ENCODE measurements at places on chromosomes 5 and 9.

- no peak for DNase-seq
These were observed 158.7 kb downstream of the NFIB start for GRCh38 chr9:14155237-14155636.

- DNase-seq: no peak
These were observed 207.1 kb downstream of the GABRG2 start for GRCh38 chr5:162274679-162275078.

GRCh38 chr5:100584069-100584468, 48.9 kb downstream of the FAM174A start:
- DNase-seq: no peak

DNA sequence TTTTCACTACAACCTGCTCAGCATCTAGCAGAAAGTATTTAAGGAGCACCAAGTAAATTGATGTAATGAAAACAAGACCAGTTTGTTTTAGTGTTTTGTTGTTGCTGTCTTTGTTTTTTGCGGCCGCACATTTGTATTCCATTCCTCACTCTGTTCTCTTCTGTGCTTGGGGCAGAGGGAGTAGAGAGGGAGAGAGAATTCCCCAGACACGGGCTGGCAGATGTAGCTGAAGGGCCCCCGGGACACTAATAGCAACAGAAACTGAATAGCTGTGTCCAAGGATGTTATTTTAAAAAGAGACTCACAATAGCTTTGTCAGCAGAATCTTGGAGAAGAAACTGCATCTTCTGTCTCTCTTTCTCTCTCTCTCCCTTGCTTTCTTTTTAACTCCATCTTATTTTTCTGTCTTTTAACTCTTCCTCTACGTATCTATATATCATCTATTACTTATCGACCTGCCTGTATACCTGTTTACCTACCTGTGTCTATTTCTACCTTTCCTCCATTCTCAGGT, 145.3 kb downstream of the PAPPA start:
- no peak for DNase-seq

DNA sequence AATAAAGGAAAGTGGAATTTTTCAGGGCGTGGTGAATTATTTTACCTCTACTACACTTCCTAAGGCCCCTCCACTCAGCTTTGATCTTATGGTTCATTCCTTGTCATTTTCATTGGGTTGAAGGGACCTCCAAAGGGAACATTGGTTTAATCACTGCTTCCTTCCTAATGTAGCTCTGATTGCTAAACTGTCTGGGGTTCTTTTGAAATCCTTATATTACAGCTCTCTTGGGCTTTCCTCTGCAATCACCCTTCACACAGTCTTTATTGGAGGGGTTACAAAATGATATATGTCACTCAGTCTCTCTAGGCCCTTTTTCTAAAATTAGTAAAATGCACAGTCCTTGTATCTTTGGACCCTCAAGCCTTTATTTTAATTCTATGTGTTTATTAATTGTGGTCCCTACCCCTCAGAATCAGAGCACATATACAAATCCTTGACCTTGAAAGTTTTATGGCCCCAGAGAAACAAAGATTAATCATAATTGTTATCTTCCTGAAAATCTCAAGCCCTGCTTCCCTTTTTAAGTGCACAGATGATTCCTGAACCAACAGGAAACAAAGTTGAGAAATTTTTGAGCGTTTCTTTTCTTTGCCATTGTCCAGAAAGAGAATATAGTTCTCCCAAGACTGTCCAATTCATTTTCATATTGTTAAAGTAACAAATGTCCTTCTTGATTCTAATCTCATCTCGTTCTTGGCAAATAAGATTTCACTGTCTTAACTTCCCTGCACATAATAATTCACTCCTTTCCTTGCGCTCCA, 330.0 kb downstream of the ARRDC3 start:
- no peak for DNase-seq

GRCh38 chr5:55569513-55569865, 34.7 kb upstream of the PLPP1 start:
- DNase-seq: no peak

DNA sequence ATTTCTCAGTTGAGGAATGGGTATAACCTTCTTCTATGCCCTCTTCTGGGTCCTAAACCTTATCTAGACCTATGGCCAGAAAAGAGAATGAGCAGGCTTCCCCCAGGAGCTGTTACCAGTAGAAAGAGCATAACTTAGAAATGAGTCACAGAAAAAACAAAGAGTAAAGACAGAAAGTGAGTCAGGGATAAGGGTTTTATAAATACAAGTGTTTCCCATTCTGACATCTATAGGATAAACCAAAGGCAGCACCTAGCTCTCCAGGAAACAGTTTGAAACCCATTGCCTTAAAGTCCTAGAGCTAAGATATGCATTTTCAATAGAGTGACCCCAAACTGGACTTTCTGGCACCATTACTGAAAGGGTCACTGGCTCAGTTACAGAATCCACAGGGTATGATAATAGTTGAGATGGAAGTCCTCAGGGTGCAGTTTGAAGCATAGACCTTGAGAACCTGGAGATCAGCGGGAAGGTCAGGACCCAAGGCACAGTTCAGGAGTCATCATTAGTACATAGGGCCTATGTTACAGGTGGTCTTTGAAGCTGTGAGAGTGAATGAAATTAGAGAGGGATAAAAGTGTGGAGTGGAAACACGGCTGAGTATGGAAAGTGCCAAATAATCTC, 42.7 kb upstream of the LIFR start:
- DNase-seq: no peak

DNA sequence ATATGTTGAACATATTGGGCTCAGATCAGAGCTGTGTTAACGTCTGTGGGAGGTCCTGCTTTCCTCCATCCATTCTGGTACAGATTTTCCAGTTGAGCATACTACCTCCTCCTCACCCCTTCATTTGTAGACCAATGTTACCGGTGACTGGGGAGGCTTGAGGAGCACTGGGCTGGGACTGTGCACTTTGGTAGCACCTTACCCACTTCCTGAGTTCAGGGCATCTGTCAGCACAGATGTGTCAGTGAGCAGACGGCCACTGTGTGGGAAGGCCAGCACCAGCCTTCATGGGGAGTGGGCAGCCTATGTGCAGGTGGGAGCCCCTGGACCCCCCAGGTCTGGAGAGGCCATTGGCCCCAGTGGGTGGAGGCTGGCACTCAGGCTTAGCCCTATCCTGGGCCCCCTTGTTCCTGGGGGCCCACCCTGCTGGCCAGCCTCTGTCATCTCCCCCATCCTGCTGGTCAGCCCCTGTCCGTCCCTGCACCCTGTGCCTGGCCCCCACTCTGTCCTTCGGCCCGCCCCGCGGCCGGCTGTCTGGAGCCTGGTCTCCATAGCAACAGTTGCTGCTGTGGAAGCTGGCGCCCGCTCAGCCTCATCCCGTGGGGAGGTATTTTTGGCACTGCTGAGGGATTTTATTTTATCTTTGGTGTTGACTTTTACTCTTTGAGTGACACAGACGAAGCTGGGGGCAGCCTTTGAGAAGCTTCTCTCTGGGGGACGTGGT, 21.3 kb downstream of the WNK2 start:
- DNase-seq: no peak

DNA sequence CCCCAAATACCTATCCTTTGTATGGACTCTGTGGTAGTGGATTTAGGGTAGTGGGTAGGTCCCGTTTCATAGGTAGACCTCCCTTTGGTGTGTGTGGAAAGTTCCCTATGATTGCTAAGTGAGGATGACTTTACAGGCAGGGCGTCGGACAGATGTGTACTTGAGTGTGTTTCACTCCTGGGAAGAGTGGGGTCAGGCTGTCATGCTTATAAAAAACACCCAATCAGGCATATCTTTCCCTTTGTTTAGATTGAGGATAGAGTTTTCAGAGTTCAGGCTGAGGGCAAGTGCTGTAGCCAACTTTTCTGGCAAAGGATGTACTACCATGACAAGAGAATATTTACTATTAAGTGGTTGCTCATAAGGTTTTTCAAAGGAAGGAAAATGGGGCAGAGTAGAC, 242.0 kb downstream of the YTHDC2 start:
- no peak for DNase-seq

DNA sequence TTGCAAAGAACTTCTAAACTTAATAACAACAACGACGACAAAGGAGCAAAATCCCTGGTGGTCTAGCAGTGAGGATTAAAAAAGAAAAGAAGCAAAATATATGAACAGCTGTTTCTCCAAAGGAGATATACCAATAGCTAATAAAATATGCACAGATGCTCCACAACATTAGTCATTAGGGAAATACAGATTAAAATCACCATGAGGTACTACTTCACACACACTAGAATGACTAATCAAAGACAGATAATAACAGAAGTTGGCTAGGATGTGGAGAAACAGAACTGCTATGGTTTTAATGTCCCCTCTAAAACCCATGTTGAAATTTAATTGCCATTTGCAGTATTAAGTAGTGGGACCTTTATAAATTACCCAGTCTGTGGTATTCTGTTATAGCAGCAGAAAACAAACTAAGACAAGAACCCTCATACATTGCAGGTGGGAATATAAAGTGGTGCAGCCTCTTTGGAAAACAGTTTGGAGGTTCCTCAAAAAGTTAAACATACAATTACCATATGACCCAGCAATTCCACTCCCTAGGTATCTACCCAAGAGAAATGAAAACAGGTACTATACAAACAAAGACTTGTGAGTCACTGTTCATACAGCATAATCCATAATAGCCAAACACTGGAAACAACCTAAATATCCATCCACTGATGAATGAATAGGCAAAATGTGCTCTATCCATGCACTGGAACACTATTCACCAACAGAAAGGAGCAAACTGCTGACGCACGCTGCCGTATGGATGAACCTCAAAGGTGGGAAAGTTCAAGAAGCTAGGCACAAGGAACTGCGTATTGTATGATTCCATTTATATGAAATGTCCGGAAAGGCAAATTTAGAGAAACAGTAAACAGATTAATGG, 11.4 kb upstream of the DUSP1 start:
- no peak for DNase-seq

- DNase-seq: no peak
These were observed 53.0 kb upstream of the SIMC1 start for GRCh38 chr5:176185133-176185733.

DNA sequence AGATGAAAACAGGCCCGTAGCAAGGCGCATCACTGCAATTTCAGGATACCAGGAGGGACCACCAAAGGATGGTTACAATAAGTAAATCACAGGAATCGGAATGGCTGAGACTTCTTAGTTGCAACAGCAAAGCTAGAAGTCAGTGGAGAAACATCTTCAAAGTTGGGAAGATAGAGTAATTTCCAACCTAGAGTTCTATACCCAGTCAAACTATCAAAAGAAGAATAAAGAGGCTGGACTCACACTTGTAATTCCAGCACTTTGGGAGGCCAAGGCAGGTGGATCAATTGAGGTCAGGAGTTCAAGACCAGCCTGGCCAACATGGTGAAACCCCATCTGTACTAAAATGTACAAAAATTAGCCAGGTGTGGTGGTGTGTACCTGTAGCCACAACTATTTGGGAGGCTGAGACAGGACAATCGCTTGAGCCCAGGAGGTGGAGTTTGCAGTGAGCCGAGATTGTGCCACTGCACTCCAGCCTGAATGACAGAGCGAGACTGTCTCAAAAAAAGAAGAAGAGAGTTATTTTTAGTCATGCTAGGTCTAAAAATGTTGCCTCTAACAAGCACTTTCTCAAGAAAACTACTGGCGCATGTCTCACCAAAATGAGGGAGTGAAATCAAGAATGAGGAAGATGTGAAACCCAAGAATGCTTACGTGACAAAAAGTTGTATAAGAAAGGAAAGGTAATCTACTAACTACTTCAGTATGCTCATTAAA, 267.7 kb downstream of the DENND1A start:
- no peak for DNase-seq

- DNase-seq: no peak
These were observed 50.8 kb downstream of the KCNN2 start for GRCh38 chr5:114412510-114413171.

- no peak for DNase-seq
These were observed 989.8 kb downstream of the TLE1 start for GRCh38 chr9:80699511-80699998.

- no peak for DNase-seq
These were observed 598.7 kb upstream of the SGCD start for GRCh38 chr5:155728146-155728856.

- no peak for DNase-seq
These were observed 273.1 kb downstream of the ARHGEF28 start for GRCh38 chr5:73899055-73899454.

GRCh38 chr5:120988491-120988890, 524.4 kb downstream of the PRR16 start:
- no peak for DNase-seq

DNA sequence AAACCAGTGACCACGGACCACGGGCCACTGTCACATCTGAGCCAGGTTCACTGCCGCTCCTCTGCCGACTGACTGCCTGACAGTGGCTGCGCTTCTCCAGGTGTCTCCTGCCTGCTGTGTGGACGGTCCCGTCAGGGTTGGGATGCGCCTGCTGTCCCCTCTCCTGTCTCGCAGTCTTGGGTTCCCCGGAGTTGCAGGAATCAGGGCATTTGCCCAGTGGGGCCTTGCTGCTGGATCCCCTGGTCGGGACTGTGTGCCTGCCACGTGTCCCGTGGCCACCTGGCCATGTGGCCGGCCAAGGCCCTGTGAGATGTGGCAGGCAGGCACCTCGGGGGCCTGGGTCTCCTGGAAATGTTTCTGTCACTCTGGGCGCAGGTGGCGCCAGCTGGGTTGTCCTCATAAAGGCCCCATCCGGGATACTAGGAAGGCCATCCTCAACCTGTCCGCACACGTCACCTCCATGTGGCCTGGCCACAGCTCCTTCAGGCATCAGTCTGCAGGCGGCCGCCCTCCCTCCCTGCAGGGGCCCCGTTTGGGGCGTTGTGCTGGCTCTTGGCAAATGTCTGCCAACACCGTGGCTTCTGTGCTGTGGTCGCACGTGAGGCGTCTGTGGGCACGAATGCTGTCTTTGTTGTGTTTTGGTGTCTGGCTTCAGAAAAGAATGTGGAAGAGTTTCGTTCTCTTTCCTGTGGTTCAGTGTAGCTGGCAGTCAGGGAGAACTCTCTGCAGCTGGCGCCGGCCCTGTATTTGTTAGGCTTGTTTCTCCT, 6.4 kb upstream of the TOR4A start:
- DNase-seq: no peak

- no peak for DNase-seq
These were observed 650.3 kb downstream of the CCDC171 start for GRCh38 chr9:16202914-16203728.

DNA sequence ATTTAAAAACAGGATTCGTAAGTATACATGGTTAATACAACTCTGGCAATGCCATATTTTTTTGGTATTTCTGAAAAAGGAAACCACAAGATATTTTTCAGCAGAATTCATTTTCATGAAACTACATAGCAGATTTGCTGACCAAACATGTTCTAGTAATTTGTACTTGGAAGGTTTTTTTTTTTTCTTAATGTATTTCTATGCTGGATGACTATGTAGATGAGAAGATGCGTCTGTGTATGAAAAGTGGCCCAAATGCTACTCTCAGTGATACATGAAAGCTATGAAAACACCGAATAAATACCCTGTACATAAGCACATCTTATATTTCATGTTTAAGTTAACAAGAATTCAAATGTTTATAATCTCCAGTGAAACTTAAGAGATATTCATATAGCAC, 400.9 kb upstream of the CYLC2 start:
- DNase-seq: no peak

DNA sequence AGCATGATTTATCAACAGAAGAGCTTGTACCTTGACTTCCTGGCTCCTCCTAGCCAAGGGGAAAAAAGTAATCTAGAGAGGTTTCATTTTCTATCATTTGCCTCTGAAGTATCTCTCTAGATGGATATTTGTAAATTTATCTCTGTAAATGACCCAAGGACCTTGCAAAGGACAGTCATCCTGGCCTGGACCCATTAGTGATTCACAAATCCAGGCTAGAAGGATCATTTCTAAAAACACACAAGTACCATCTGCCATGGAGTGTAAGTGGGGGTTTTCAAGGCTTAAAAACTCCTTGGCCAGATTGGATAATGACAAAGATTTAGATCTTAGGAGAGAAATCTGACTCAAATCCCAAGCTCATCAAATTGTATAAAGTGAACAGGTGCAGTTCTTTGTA, 8.1 kb downstream of the TTC23L start:
- no peak for DNase-seq

- no peak for DNase-seq
These were observed 6.6 kb upstream of the TBC1D2 start for GRCh38 chr9:98262056-98262455.
